ENCODE measurements at places on chromosomes 4 and X.

- no peak for DNase-seq
Measured at GRCh38 chr4:3827616-3828492, 61.7 kb downstream of the ADRA2C start.

- DNase-seq: no peak
Measured at GRCh38 chr4:6472387-6473263, at the start of gene PPP2R2C. PPP2R2C (minus strand) TSS chr4:6472614; CDS start chr4:6472229, 385 bp downstream.

DNA sequence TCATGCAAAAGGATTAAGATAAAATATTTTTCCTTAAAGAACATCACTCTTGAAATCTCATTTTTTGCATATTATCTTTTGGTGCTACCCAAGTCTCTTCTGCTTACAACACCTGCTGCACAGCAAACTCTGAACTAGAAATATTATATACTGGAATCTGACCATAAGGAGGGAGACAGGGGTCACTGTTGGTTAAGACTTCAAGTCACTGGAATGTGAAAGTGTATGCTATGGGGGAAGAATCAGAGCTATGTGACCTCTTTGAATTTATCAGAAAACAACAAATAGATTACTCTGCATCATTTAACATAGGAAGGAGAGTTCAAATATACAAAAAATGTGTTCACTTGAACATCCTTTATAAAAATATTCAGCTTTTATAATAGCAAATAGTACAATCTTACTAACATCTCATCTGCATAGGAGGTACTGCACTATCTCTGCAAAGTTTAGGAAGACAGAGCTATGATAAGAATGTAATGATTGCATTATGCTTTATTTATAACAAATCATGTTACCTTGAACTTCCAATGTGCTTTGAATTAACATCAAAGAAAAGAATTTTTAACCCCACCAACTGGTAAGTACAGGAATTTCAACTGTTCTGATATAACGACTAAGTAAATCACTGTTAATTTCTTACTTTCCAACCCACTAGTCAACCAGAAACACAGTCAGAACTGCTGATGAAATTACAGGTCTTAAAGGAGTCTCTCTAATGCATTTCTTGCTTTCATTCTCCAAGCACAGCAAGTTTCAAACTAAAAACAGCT lies 69.8 kb downstream of the ZNF827 start:
- no peak for DNase-seq

DNA sequence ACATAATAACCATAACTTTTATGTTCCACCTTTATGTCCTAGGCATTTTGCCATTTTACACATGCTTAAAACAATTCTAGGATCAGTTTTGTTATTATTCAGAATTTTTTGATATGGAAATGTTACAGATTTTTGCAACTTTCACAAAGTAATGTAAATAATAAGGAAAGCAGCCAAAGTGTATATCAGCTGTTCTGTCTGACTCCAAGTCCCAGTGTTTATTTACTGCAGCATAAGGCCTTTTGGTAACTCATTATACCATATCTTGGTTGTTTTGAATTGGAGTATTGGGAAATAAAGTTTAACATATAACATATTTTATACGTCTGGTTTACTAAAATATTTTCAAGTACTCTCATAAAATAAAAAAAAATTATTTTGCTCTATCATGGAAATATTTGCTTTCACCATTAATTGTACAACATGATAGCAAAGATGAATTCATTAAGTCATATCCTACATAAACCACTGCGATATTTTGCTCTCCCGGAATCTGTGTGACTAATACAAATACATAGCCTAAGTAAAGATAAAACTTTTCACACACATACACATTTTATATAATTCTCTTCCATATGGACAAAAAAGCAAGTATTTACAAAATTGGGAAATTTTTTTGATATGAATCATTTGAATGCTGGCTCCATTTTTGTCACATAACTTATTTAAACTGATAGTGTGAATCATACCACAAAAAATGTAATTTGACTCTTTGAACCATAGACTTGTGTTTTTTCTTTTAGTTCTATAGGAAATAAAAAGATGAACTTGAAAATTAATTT lies 399.0 kb downstream of the PABPC4L start:
- DNase-seq: no peak

DNA sequence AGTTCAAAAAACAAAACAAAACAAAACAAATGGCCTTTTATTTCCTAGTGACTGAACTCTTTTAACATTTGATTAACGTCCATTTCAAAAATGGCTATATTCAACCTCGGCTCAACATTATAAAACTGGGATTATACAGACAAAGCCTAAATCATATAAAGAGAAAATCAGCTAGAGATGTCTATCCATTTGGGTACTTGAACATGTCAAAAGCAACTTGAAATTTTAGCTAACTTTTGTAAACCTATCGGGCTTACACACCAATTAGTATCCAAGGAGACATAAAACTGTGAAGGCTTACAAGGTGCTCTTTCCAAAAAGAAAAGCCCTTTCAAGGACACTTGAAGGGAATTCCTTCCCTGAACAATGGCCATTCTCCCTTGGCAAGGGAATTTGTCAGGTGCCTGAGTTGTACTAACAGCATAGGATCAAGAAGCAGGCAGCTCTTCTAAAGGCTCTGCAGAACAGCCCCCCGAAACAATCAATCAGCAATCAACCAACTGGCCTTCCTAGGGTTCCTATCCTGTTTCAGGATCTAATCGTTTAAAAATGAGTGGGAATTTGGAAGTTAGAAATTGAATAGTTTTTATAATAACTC lies 633.7 kb upstream of the HTR2C start:
- no peak for DNase-seq

- DNase-seq: peak; percentile 51
Measured at GRCh38 chr4:147157860-147158701, 212.4 kb upstream of the TTC29 start.

GRCh38 chr4:61786211-61786610 lies 586.1 kb downstream of the ADGRL3 start:
- DNase-seq: no peak

DNA sequence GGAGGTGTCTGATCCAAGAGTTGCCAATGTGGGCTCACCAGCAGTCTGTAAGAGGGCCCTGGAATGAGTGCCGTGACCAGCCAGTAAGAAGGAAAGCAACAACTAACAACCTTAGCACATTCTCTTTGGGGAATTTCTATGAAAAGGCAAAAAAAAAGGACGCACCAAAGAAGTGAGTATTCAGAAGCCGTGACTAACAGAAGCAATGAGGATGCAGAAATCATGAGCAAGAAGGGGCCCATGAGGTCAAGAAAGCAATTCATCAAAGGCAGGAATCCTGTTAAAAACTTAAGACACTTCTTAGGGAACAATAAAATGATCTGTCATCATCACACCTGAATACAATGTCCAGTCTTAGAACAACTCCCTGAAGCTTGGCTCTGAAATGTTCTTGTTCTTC lies 260.5 kb downstream of the RAPGEF2 start:
- no peak for DNase-seq

- DNase-seq: no peak
Measured at GRCh38 chr4:55447108-55447708, 51.5 kb downstream of the TMEM165 start.

DNA sequence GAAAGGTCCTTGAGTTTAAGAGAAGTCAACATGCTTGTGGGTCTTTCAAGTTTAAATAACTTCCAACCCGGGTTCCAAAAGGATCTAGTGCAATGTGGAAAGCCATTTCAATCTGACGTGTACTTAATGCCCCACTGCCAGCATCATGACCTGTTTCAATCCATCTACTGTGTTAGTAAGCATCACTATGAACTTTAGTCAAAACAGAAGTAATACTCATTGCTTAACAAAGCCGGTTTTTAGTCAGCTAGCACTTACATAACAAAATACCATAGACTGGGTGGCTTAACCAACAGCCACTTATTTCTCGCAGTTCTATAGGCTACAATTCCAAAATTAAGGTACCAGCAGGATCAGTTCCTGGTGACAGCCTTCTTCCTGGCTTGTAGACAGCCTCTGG lies 677.5 kb downstream of the DMD start:
- no peak for DNase-seq

GRCh38 chr4:6727081-6727942 lies 11.3 kb downstream of the BLOC1S4 start:
- DNase-seq: no peak

DNA sequence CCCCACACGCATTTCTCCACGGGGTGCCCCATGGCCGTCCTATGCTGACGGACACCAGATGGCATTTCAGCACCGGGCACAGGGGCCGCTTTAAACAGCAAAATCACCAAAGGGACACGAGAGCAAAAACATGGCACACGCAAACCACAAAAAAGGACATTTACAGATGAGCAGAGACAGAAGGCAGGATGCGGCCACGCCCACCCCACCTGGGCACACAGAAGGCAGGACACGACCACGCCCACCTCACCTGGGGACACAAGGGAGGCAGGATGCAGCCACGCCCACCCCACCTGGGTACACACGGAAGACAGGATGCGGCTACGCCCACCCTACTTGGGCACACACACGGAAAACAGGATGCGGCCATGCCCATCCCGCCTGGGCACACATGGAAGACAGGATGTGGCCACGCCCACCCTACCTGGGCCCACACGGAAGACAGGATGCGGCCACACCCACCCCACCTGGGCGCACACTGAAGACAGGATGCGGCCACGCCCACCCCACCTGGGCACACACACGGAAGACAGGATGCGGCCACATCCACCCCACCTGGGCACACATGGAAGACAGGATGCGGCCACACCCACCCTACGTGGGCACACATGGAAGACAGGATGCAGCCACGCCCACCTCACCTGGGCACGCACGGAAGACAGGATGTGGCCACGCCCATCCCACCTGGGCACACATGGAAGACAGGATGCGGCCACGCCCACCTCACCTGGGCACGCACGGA lies 69.1 kb downstream of the FAM53A start:
- no peak for DNase-seq

DNA sequence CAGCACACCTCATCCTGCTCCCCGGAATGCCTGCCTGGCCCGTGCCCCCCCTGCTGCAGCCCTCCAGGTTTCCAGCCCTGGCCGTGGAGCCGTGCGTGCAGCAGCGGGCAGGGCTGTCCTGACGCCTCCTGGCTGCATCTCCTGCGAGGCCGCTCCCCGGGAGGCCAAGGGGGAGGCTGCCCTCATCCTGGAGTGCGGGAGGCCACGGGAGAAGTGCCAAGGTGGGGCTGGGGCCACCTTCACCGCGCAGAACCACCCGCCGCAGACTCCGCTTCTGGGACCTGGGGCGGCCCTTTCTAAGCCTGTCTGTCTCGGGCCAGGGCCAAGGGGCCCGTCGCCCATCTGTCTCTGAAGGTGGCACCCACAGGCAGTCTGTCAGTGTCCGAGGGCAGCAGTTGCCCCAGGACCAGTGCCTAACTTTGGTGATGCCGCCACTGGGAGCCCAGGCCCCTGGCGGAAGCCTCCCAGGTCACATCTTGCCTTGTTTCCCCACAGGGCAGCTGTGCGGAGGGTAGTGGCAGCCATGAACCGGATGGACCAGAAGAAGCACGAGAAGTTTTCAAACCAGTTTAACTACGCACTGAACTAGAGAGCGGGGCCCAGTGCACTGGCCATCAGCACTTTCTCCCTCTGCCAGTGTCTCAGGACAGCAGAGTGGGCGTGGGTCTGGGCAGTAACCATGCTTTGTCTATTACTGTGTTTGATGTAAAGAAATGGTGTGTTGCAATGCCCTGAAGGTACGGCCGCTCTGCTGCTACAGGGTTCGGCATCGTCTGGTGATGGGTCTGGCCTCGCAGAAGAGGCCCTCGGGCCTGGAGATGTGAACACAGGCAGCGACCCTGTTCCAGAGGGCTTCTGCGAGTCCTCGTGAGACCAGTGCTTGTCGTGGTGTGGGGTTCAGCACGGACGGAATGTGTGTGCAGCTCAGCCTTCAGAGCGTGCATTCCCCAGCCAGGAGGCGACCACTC lies 20.6 kb downstream of the NKX1-1 start:
- no peak for DNase-seq

GRCh38 chrX:46218373-46218772 lies 326.8 kb downstream of the ZNF674 start:
- DNase-seq: no peak

- DNase-seq: no peak
Measured at GRCh38 chrX:31546126-31546525, 474.3 kb upstream of the FTHL17 start.

GRCh38 chr4:88843067-88843685 lies 145.5 kb upstream of the NAP1L5 start:
- DNase-seq: no peak

GRCh38 chrX:56764975-56765791 lies 36.1 kb downstream of the NBDY start:
- no peak for DNase-seq

DNA sequence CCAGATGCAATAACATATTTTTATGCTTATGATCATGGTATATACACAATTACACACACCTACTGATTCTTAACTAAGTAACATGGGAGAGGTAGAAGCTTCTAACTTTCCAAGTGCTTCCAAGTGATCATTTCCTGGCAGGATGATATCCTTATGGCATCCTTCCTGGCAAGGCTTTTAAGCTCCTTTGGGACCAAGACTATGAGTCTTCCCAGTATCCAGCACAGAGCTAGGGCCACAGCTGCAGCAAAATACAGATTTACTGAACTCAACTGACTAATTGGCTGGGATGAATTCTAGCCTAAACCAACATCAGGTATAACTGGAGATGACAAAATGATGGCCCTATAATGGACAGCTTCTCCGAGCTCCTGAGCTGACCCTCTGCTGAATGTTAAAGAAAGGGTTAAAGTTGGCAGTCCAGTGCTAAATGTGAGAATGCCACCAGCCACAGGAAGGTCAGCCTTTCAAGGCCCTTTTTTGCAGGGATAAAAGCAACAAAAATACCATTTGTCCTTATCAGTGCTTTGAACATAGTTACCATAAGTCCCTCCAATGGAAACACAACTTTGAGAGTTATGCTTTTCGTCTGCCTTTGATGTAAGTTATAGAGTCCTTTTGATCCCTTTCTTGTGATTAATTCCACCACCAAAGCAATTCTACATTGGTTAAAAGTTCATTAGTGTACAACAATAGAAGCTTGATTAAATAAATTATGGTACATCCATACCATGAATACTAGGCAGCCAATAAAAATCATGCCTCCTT lies 73.4 kb downstream of the MGST2 start:
- no peak for DNase-seq

GRCh38 chr4:2277956-2278355 lies 16.0 kb upstream of the MXD4 start:
- DNase-seq: no peak

DNA sequence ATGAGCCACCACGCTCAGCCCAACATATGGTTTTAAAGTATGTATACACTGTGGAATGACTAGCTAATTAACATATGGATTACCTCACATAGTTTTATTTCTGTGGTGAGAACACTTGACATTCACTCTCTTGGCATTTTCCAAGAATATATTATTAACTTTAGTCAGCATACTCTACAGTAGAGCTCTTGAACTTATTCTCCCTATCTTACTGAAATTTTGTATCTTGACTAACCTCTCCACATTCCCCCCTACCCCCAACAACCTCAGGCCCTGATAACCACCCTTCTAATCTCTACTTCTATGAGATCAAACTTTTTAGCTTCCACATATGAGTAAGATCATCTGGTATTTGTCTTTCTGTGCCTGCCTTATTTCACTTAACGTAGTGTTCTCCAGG lies 38.6 kb upstream of the AGA start:
- DNase-seq: no peak

DNA sequence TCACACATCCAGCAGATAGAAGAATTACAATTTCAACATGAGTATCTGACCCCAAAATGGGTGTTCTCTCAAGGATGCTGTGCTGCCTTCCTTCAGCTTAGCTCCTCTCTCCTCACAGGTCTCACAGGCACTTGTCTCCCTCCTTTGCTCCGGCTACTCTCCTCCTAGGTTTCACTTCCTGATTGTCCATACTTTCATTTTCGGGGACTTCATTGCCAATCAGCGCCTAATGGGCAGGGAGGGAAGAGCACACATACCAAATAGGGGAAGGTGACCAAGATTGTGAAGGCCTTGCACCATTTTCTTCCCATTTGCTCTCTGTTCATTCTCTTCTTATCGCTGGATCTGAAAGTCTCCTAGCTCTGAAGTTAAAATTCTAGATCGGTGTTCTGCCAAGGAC lies 125.4 kb upstream of the EOLA2 start:
- DNase-seq: no peak

All from endothelial cell (in vitro differentiated cells).